ENCODE measurements at places on chromosomes 12 and 14.

GRCh38 chr12:30719060-30719459, 23.4 kb upstream of the IPO8 start:
- peak; percentile 59 for DNase-seq

GRCh38 chr14:105888784-105889665, 362.6 kb downstream of the TMEM121 start:
- no peak for DNase-seq

DNA sequence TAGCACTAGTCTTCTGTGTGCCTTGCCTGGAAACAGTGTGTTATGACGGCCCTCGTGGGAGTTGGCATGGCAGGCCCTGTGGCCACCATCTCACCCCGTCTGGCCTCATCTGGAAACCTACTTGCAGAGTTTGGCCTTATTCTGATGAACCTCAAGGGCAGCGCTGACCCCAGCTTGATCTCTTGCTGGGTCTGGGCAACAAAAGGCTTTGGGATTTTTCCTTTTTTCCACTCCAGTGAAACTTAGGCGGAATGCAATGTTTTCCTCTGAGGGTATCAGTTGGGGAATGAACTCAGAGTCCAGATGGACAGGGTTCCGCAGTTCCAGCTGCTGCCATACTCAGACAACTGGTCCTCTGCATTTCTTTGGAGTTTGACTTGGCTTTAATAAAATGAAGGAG, 15.9 kb downstream of the CACNA1C start:
- no peak for DNase-seq

DNA sequence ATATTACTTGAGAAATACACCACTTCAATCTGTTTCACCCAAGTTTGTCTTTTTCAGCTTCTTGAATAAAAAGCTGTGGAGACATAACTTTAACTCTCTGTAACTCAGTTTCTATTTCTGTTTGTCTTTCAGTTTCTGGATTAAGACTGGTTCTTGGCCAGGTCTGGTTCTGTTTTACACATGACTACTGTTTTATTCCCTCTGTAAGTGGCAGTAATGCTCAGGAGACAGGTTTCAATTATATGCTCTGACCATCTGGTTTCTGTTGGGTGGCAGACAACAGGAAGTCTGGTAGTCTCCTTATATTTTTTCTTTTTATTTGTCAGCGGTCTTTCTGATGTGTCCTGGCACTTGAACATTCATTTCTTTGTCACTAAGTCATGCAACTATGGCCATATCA, 102.9 kb downstream of the RPS29 start:
- no peak for DNase-seq

GRCh38 chr14:63650256-63650952, 8.7 kb upstream of the WDR89 start:
- no peak for DNase-seq

GRCh38 chr12:75658286-75658685, 146.9 kb upstream of the KRR1 start:
- no peak for DNase-seq

GRCh38 chr12:113933201-113933786, 32.8 kb downstream of the RBM19 start:
- peak; percentile 49 for DNase-seq

DNA sequence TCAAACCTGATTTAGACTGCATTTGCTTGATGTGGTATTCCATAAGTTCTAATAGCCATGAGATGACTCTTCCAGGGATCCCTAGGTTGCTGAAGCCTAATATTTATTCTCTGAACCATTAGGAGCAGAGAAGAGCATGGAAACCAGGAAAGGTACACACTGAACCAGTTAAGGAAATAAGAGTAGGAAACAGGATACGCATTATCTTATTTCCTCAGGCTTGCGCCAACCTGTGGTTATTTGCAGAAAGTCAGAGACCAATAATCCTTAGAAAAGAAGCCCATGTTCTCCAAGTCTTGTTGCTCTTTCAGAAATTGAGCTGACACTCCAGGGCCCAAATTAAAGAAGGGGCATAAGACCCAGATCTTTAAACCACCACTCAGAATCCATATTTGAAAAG, 41.8 kb upstream of the SMUG1 start:
- DNase-seq, result no peak

- DNase-seq, result no peak
Measured at GRCh38 chr12:50102646-50103309, 1.0 kb upstream of the GPD1 start.

DNA sequence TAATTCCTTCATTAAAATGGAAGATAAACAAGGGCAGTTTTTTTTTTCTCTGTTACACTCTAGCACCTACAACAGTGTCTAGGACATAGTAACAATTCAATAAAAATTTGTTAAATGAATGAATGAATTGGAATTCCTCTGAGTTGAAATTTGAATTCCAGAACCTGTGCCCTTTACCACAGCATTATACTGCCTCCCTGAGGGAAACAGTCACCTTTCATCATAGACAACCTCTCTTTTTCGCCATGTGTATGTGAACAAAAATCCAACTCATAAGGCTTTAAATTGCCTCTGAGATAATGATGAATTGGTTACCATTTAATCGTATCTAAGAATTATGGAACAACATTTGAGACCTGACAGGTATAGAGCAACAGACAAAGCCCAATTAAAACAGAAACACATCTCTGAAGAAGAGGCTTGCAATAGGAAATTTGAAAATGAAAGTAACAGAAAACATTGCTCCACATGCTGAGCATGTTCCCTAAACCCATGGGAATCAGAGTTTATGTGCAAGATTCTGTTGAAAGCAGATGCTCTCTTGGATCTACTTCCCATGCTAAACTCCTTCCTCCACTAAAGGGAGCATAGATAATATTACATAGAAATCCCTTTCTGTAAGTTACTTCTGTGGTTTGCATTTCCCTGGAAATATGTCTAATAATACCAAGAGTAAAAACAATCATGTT, 657.8 kb downstream of the GALC start:
- peak; percentile 24 for DNase-seq

DNA sequence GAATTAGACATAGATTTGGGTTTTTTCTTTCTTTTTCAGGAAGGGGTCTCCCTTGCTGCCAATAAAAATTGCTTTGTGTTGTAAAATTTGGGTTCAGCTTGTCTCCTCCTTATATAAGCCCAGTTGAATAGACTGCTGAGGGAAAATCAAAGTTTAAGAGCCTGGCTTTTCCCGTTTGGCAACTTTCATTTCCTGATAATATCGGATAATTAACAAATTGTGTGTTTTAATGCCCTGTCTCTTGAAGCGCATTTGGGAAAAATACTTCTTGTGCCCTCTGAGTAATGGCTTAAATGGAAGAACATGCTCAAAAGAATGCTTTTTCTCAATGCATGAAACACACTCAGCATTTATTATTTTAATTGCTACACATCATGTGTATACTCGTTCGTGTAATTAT, 198.0 kb upstream of the DCN start:
- no peak for DNase-seq

- no peak for DNase-seq
Measured at GRCh38 chr14:35295845-35296161, 3.6 kb downstream of the PSMA6 start.

- DNase-seq, result no peak
Measured at GRCh38 chr12:56321027-56321426, 5.2 kb upstream of the CNPY2 start.

Data from fibroblast of skin of left biceps (primary cell).